ENCODE measurements at places on chromosomes 7 and 10.

- DNase-seq: peak; percentile 12
These were observed 31.8 kb downstream of the GPRIN2 start for GRCh38 chr10:46524472-46525176.

- DNase-seq: no peak
These were observed 43.0 kb downstream of the LOXL4 start for GRCh38 chr10:98224996-98225395.

DNA sequence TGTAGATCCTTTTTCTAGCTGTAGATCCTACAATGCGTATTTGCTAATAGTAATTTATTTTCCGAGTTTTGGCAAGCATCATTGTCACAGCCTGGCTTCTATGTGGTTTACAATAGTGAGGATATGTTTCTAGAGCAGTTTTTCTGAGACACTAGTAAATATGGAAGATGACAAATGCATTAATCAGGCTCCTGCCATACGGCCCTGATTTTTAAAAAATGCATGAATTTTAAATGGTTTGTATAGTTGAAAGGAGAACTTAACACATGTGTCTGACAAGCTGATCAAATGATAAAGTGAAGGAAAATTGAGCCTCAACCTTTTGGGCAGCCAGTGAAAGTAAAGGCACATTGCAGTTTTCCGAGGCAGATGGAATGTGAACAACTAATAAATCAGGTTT, 354.1 kb downstream of the EXOC4 start:
- DNase-seq: no peak

- DNase-seq: no peak
These were observed 72.5 kb downstream of the CDK6 start for GRCh38 chr7:92763636-92764423.

- DNase-seq: no peak
These were observed 95.4 kb downstream of the RAB18 start for GRCh38 chr10:27599546-27599945.

GRCh38 chr10:7161484-7162250, 249.2 kb downstream of the SFMBT2 start:
- DNase-seq: no peak

All from activated naive CD4-positive, alpha-beta T cell treated with anti-CD3 and anti-CD28 coated beads, Interleukin-2, amount 50 U/mL, for 16 hours (primary cell).